ENCODE measurements at places on chromosomes 13 and 19.

- no peak for DNase-seq
Measured at GRCh38 chr13:100875392-100876043, 200.9 kb upstream of the TMTC4 start.

- no peak for DNase-seq
Measured at GRCh38 chr13:82356667-82357410, 1525.4 kb downstream of the SLITRK1 start.

- no peak for DNase-seq
Measured at GRCh38 chr19:19741184-19741583, 8.3 kb upstream of the ZNF14 start.

GRCh38 chr13:87172166-87172835, 498.9 kb upstream of the SLITRK5 start:
- DNase-seq: no peak

GRCh38 chr19:53396525-53396868, 1.5 kb downstream of the ZNF765 start:
- no peak for DNase-seq

DNA sequence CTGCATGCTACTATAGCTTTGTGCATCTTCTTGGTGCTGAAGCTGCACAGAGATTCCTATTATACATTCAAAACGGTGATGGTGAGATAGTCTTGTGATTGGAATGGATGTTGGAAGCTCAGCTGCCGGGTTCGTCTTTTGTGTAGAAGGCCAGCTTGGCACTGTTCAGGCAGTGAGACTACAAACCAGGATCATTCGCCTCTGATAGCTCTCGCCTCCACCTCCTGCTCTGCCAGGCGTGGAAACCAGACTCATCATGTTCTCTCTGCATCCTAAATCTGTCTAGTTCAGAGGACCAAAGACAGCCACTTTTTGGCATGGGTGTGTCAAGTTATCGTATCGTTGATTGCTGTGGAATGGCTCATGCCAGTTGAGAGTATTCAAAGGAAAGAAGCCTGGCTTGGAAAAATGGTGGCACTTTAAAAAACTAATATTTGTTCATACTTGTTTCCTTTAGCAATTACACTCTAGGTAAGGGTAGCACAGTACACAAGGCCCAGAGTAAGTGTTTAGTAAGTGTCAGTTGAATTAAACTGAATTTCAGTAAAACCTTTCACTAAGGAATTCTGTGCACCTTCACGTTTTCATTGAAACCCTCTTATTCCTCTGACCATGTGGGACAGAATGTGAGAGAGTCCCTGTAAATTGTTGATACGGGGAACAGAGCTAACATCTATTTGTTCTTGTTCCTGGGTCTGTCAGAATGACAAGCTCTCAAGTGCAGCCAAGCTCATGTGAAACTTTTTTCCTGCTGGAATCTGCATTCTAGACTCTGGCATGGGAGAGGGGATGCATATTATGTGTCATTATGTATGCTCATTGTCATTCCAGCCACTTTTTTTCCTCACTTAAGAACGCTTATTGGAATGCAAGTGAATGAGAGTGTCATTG, 69.8 kb downstream of the DPY19L3 start:
- no peak for DNase-seq

All from activated T-helper 1 cell treated with anti-CD3 and anti-CD28 coated beads, Interleukin-2, amount 50 U/mL, for 16 hours (primary cell).